ENCODE measurements at places on chromosomes 5 and 9. TPM values are rescaled to one million over a fixed set of nuclear protein-coding genes. Genes with fewer than 3 reads are reported as not detected.

DNA sequence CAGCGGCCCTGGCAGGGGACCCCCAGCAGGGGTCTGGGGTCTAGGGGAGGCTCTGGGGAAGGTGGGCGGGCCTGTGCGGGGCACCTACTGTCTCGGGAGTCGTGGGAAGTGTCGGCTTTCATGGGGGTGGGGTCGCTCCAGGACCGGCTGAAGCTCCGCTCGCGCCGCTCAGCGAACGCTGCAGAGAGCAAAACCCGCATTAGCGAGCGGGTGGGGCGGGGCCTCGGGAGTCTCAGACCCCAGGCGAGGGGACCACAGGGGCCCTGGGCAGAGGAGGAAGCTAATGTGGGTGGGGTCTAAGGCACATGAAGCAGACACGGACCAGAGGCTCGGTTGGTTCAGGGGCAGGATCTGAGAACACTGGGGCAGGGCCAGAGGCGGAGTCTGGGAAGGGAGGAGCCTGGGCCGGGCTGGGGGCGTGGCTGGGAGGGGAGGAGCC, 5.5 kb downstream of the NSMF start:
- H3K27me3 ChIP-seq: no peaks in the 10 kb centered on the region
- no peaks in the 10 kb centered on the region for H3K36me3 ChIP-seq
- H3K4me3 ChIP-seq: peak overlapping the region; percentile 19
- DNase-seq: peak; percentile 58
- no peak overlapping the region for H3K27ac ChIP-seq
- peaks cover 18% of the 10 kb centered on the region for H3K4me1 ChIP-seq

DNA sequence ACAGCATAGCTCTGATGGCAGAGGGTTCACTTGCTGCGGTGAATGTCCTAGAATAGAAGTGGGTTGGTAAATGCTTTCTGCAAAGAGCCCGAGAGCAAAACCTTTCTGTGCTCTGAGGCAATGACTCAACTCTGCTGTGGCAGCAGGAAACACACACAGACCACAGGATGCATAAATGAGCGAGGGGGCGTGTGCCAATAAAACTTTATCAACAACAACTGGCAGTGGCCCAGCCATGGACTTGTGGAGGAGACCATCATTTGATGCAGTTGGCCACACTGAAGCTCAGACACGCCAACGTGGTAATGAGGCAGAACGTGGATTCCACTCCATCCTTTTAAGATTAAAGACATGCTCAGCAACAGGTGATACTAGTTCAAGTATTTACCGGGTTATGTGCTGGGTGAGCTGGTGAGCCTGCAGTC, 6.8 kb downstream of the MRPL36 start:
- no peak overlapping the region for H3K27ac ChIP-seq
- H3K36me3 ChIP-seq: no peaks in the 10 kb centered on the region
- no peaks in the 10 kb centered on the region for H3K4me1 ChIP-seq
- H3K27me3 ChIP-seq: no peaks in the 10 kb centered on the region
- DNase-seq: no peak

GRCh38 chr5:92409134-92409533, 1026.0 kb upstream of the ARRDC3 start:
- H3K4me3 ChIP-seq: no peak overlapping the region
- no peak for DNase-seq
- H3K27ac ChIP-seq: no peak overlapping the region
- H3K36me3 ChIP-seq: peaks cover 2% of the 10 kb centered on the region

GRCh38 chr9:90860826-90861225, 59.2 kb downstream of the SYK start:
- DNase-seq: no peak
- H3K36me3 ChIP-seq: no peaks in the 10 kb centered on the region
- H3K27ac ChIP-seq: no peak overlapping the region

DNA sequence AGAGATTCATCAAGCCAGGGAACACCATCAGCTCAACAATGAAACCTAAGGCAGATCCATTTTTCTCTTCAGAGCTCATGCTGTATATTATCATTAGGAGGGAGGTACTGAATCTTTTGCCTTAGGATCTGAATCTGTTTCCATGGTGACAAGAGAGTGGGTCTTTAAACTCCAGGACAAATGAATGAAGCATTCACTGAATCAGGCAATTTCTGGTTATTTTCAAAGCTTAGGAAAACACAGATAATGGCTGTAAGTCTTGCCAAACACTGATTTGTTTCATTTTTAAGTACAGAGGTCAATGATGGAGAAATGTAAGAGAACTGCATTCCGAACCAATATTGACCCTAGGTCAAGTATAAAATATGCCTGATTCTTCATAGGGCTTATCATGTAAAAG, 84.9 kb downstream of the GNA14 start:
- H3K4me3 ChIP-seq: no peak overlapping the region
- no peaks in the 10 kb centered on the region for H3K27me3 ChIP-seq
- H3K27ac ChIP-seq: peak overlapping the region; percentile 22
- DNase-seq: no peak
- H3K4me1 ChIP-seq: no peaks in the 10 kb centered on the region

- no peak overlapping the region for H3K27ac ChIP-seq
- no peaks in the 10 kb centered on the region for H3K4me1 ChIP-seq
- no peak overlapping the region for H3K4me3 ChIP-seq
- no peak for DNase-seq
Measured at GRCh38 chr9:105879181-105879580, 184.8 kb downstream of the TMEM38B start.

GRCh38 chr5:128487041-128487440, 51.0 kb downstream of the FBN2 start:
- H3K4me3 ChIP-seq: no peak overlapping the region
- H3K27ac ChIP-seq: no peak overlapping the region
- H3K4me1 ChIP-seq: no peaks in the 10 kb centered on the region
- H3K36me3 ChIP-seq: no peaks in the 10 kb centered on the region
- no peak for DNase-seq

DNA sequence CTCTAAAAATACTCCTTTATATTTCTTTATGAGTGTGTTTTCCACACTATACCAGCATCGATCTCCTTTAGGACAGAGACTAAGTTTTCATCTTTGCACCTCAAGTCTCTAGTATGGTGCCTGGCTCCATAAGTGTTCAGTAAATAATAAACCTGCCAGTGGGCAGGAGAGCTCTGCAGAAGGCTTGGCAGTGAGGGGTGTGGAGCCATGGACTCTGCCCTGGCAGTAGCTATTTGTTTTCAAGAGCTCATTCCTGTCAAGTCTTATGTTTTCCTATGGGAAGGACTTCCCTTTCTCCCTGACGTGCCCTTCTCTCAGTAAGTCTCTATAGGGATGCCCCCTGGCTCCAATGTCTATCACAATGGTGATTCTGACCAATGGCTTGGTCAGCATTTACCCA, 252.2 kb downstream of the PIK3R1 start:
- DNase-seq: no peak
- H3K4me3 ChIP-seq: no peak overlapping the region
- H3K27ac ChIP-seq: no peak overlapping the region
- no peaks in the 10 kb centered on the region for H3K4me1 ChIP-seq
- no peaks in the 10 kb centered on the region for H3K36me3 ChIP-seq

GRCh38 chr5:17794815-17795214, 160.6 kb downstream of the TAF11L14 start:
- no peak for DNase-seq
- peaks cover 2% of the 10 kb centered on the region for H3K36me3 ChIP-seq
- no peak overlapping the region for H3K27ac ChIP-seq

- H3K4me1 ChIP-seq: peaks cover 2% of the 10 kb centered on the region
- H3K36me3 ChIP-seq: no peaks in the 10 kb centered on the region
- no peak overlapping the region for H3K27ac ChIP-seq
- DNase-seq: no peak
- no peak overlapping the region for H3K4me3 ChIP-seq
- H3K27me3 ChIP-seq: no peaks in the 10 kb centered on the region
Measured at GRCh38 chr5:157989296-157989695, 130.4 kb upstream of the CLINT1 start.

DNA sequence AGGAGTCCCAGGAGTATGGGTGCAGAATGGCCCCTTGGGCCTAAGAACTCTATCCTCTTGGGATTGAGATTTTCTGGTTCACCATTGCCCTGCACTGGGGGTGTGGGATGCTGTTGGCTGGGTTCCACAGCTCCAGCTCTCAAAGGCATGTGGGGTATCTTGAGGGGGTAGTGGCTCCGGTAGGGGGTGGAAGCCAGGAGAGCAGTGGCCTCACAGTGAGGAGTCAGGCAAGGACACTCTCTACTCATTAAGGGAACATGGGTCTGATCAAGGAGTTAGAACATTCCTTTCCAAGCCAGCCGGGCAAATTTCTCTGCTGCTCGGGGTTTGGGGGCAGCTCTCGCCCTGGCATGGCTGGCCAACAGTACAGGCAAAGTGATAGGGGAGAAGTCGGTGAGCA, 33.0 kb downstream of the LARP1 start:
- H3K27me3 ChIP-seq: no peaks in the 10 kb centered on the region
- no peak overlapping the region for H3K27ac ChIP-seq
- no peaks in the 10 kb centered on the region for H3K36me3 ChIP-seq
- H3K4me1 ChIP-seq: peaks cover 14% of the 10 kb centered on the region

GRCh38 chr9:91942201-91942600, 7.8 kb downstream of the ROR2 start:
- no peak for DNase-seq
- H3K27ac ChIP-seq: no peak overlapping the region
- no peaks in the 10 kb centered on the region for H3K4me1 ChIP-seq

DNA sequence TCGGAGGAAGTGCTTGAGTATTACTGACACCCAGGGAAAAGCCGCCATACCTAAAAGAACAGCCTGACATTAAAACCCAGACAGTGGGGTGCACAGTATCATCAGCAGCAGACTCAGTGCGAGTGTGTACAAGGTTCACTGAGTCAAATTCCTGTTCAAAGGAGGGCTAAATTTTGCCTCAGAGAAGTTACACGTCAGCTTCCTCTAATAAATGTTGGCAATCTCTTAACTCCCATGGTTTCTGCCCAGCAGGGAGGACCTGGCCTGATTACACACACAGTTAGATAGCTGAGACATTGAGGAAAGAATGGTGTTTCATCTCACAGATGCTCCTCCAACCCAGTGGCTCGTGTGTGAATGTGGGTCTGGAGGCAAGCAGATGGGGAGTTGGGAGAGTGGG, 38.2 kb downstream of the NIPSNAP3B start:
- no peaks in the 10 kb centered on the region for H3K4me1 ChIP-seq
- H3K27me3 ChIP-seq: no peaks in the 10 kb centered on the region
- DNase-seq: no peak
- H3K27ac ChIP-seq: no peak overlapping the region

DNA sequence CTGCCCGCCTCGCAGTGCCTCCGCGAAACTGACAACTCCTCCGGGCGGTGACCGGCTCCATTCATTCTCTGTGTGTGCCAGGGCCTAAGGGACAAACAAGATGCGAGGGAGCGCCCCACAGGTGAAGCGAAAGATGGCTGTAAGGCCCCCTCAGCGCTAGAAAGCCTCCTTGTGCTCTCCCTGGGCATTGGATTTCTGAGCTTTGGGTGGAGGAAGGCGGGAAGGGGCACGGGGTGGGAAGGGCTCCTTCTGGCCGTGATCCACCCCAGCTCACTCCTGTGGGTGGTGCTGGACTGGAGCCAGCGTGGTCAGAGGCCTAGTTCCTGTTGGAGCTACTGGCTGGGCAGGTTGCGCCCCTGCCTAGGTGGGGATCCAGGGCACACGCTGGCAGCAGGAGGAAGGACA, 943 bp downstream of the GALNT12 start:
- H3K27me3 ChIP-seq: no peaks in the 10 kb centered on the region
- no peaks in the 10 kb centered on the region for H3K36me3 ChIP-seq

DNA sequence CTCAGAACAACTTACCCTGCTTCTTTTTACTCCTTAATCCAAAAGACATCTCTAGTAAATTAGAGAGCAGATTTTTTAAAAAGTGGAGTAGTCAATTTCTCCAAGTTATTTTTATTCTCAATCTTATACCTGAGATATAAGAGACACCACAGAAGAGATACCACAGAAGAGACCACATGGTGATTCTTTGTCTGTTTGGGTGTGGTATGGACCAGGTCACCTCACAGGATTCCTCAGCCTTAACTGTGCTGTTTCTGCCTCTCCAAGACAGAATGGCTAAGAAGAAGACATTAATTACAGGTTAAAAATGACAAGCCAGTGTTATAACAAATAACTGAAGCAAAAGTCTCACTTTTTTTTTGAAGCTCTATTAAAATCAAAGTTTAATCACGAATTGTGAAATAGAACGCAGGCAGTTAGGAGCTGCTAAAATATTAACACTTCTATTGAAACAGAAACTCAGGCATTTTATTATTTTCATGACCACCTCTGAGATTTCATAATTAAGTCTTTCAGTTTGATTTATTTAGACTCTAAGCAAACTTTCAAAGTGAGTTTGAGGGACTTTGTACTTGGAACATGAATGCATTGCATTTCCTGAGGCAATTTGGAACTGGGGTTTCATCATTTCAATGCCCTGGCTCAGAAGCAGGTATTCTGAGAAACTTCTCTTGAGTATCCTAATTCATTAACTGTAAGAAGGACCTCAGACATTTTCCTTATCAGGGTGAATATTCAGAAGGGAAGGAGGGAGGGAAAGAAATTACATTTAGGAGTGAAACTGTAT, 280.7 kb downstream of the KCTD16 start:
- H3K4me1 ChIP-seq: no peaks in the 10 kb centered on the region
- DNase-seq: no peak

GRCh38 chr9:22158927-22159346, 149.8 kb upstream of the CDKN2B start:
- peaks cover 2% of the 10 kb centered on the region for H3K4me1 ChIP-seq
- H3K36me3 ChIP-seq: no peaks in the 10 kb centered on the region
- no peaks in the 10 kb centered on the region for H3K27me3 ChIP-seq
- peak; percentile 29 for DNase-seq
- peak overlapping the region; percentile 11 for H3K27ac ChIP-seq

GRCh38 chr5:157476702-157477408, 16.8 kb downstream of the NIPAL4 start:
- H3K4me1 ChIP-seq: no peaks in the 10 kb centered on the region
- H3K27me3 ChIP-seq: no peaks in the 10 kb centered on the region
- DNase-seq: peak; percentile 54
- H3K36me3 ChIP-seq: no peaks in the 10 kb centered on the region

DNA sequence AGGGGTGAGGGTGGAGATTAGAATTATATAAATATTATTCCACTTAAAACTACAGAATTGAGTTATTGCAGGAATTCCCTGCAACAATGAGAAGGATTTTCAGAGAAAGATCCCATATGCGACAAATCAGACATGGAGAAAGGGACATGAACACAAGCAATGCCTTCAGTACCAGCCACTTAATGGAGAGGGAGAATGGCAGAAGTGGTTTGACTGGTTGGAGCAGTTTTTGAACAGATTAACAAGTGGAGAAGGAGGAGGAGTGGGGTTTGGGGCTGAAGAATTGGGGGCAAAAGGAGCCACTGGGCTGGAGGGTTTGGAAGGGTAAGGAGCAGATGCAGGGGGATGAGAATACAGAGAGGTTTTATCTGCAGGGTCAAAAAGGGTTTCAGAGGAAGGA, 620.9 kb upstream of the PTPRD start:
- H3K4me3 ChIP-seq: no peak overlapping the region
- H3K36me3 ChIP-seq: no peaks in the 10 kb centered on the region
- H3K4me1 ChIP-seq: no peaks in the 10 kb centered on the region
- DNase-seq: no peak

DNA sequence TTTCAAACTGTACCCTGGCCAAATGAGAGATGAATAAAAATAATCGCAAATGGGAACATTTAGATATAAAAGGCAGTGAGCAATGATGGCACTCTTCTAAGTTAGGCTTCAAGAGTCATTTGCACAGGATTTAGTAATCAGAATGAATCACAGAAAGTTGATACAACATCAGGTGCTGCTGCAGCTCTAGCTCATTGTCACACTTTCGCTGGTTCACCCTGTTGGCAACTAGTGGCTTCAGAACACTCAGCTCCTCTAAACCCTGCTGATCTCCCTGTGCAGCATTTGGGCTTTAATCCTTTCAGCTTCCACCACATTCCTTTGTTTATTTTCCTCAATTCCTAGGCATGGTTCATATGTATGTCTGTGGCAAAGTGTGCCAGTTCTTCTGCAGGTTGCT, 2071.2 kb upstream of the CDH6 start:
- H3K4me1 ChIP-seq: no peaks in the 10 kb centered on the region
- DNase-seq: no peak

SMIM32 gene
- total RNA-seq: not detected

TNPO1 gene
- total RNA-seq: 78.2 TPM

PKD2L2 gene
- not detected for total RNA-seq

TEX48 gene
- not detected for total RNA-seq

C5orf58 gene
- total RNA-seq: not detected
